ENCODE measurements at places on chromosomes 5 and 9.

GRCh38 chr5:155556222-155556621 is 542.7 kb downstream of the KIF4B start:
- DNase-seq: no peak

DNA sequence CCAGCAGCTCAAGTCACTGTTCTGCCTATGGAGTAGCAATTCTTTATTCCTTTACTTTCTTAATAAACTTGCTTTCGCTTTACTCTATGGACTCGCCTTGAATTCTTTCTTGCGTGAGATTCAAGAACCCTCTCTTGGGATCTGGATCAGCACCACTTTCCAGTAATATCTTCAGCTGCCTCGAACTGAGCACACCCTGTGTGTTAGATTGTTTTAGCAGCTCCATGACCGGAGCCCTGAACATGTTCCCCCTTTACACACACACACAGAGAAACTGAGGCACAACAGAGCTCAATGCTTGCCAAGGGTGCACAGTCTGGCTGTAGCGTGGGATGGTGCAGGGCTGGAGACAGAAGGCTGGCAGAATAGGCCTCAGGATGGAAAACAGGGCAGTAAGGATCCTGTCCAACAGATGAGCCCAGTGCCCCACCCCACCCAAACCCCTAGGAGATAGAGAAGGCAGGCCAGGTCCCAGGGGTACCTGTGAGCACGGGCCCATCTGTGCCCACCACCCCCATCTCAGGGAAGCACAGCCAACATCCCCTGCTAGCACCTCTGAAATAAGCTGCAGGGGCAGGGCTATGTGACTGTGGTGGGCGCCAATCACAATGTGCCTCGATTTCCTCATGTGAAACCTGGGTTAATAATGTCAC is 27.9 kb downstream of the BICD2 start:
- DNase-seq: no peak

GRCh38 chr5:124161266-124161665 is 585.2 kb downstream of the ZNF608 start:
- DNase-seq: no peak

- no peak for DNase-seq
Measured at GRCh38 chr5:124134941-124135340, 611.5 kb downstream of the ZNF608 start.

DNA sequence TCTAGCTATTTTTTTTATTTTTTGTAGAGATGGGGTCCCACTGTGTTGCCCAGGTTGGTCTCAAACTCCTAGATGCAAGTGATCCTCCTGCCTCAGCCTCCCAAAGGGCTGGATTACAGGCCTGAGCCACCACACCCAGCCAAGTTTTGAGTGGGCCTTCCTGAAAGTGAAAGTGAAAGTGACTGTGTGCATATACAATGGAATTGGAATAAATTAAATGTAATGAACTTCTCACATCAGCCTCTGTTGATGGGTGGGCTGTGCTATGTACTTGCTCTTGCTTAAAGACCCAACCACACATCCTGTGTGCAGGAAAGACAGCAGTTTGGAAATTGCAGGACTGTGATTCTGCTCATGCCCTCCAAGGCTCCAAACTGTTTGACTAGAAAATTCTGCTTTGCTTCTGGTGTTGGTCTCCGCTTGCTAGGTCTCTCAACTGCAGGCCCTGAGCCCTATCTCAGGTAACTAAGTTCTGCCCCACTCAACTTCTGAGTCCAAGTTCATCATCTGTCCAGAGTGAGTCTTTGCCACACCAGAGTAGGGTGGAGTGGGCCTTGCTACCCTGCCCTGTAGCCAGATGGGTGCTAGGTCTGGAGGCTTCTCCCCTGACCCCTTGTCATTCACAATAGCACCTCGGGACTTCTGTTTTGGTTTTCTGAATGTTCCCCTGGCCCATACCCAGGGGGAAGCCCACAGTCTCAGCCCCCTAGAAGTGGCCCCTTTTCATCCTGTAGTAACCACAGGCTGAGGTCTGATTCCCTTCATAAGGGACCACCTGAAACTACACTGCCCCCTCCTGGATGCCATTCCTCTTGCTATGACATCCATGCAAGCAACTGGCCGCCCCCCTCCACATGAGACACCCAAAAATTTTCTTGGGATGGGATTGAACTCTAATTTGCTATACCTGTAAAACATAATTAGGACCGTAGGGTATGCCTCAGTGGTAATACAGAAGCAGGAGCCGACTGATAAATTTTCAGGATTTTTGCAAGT is 36.5 kb upstream of the RAD23B start:
- DNase-seq: no peak

GRCh38 chr9:113898596-113898995 is 22.5 kb downstream of the ZNF618 start:
- DNase-seq: no peak

GRCh38 chr9:948497-948896 is 28.0 kb upstream of the DMRT3 start:
- no peak for DNase-seq

DNA sequence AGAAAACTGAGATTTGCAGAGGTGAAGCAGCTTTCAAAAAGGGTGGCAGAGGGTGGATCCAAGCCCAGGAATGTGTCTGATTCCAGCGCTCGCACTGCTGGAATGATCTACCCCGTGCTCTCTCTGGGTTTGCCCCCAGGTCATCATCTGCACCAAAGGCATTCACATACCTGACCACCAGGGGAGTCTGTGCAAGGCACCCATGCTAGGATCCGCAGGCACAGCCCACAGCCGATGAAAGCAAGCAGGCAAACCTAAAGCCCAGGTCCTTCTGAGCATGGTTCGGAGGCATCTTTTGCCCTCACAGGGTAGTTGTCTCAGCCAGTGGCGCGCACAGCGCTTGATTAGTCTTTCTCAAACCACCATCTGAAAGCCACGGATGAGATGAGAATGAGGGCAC is 56.6 kb downstream of the TEK start:
- no peak for DNase-seq

DNA sequence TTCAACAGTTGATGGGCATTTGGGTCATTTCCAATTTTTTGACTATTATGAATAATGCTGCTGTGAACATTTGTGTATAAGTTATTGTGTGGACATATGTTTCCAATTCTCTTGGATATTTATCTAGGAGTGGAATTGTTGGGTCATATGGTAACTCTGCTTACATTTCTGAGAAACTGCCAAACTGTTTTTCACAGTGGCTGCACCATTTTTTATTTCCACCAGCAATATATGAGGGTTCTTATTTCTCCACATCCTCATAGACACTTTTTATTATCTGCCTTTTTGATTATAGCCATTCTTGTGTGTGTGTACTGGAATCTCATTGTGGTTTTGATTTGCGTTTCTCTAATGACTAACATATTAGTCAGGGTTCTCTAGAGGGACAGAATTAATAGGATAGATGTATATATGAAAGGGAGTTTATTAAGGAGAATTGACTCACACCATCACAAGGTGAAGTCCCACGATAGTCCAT is 14.7 kb upstream of the MED27 start:
- DNase-seq: peak; percentile 58

DNA sequence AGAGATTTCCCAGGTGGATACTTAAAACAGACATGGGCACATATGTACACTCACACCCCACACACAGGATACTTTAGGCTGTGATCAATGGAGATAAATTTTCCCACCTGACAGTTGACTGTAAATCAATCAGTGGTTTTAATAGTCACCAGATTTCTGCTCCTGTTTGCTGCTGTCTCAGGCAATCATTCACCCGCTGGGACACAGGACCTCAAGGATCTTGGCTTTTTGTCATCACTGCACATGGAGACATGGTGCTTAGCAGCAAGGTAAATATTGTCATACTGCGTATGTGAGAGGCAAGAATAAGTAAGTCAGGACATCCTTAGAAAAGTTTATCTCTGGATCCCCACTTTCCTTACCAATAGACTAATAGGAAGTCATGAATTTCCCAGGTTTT is 60.8 kb upstream of the KLF9 start:
- DNase-seq: no peak

DNA sequence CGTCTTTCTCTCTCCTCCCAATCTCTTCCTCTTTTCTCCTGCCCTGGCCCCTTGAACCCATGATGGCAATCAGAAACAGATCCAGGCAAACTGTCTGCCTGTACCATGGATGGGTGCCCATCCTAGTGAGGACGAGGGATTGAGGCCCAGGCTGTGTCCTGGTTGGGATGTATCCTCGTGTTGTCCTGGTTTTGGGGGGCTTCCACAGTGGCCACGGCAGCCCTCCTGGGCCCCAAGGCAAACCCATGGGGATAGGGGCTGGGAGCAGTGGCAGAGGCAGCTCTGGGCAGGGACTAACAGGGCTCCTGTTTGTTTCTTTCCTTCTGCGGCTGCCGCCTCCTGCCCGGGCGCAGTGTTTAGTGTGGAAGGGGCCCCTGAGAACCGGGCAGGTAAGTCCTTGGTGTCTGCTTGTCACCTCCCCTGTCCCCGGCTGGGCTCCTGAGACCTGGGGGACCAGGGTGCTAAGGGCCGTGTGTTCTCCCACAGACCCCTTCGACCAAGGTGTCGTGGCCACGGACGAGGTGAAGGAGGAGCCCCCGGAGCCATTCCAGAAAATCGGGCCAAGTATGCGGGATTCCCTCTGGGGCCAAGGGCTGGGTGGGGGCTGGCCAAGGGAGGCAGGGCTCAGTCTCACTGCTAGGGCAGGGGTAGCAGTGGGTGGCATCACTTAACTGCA is 70.0 kb downstream of the AMBP start:
- DNase-seq: no peak

DNA sequence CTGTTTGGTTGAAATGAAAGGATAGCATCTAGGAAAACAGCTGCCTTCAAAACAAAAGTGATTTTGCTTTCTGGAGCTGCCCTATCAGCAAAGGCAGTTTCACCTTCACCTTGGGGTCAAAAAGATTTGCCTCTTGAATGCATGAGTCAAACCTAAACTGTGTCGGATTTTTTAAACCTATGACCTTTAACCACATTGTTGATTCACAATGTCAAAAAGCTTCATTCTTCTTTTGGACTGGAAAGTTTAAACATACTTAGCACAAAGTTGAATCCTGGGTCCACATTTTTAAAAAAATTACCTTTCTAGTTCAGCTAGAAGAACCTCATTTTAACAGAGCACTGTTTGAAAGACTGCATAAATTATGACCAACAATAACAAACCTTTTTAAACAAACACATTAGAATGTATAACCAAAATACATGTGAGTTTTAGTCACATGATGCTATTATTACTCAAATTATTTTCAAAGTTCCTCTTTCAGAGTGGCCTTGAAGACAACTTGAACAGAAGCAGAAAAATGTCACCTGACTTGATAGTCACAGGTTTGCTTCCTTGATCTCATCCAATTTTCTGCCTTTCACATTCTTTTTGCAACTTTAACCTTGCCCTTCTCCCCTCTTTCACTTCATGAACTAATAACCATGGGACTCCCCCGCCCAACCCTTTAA is 109.7 kb upstream of the LHFPL2 start:
- DNase-seq: no peak

- no peak for DNase-seq
Measured at GRCh38 chr5:135387629-135387960, 11.4 kb downstream of the MACROH2A1 start.

DNA sequence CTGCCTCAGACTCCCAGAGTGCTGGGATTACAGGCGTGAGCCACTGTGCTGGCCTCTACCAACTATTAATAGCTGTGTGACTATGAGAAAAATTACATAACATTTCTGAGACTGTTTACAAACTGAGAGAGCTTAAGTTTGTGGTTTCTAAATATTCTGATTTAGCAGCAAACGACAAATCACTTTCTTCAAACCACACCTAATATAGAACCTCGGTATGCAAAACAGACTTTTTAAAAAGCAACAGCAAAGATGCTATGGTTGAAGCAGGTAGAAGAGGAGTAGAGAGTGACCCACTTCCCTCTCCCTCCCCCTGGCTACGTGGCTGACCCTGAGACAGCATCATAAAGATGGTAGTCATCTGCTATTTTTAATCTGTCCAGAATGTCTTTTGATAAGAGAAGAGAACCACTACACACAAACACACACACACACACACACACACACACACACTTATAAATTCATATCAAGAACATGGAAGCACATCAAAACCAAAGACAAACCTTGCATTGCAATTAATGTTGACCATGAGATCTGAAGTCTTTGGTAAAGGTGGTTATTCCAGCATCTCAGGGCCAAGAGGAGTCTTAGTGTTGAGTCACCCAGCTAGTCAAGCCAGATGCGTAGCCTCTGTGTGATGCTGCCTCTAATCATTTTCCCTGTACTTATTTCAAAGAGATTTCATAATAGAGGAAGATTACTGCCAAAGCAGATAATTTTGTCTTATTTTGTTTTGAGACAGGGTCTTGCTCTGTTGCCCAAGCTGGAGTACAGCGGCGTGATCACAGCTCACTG is 58.1 kb upstream of the TMEM215 start:
- DNase-seq: no peak

DNA sequence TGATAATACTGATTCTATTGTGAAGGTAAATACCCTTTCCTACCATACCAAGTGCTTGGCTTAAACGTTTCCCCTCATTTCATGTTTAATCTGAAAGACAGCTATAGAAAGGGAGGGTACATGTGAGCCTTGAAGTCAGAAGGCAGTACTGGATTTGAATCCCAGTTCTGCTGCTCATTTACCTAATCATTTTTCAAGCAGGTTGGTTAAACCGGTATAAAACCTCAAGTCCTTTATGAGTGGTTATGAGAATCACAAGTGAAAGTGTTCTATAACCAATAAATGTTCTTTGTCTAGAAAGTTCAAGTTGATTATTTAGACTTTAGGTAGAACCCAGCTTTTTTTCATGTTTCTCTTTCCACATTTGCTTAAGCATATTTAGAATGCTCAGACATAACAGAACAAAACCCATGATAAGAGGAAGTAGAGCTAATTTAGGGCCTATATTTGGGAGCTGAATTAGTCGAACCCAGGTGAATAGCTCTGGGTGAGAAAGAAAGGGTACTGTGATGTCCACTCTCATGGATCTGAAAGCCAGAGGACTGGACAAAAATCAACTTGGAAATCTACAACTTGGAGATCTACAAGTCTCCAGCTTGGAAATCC is 29.7 kb upstream of the F2RL2 start:
- no peak for DNase-seq

- no peak for DNase-seq
Measured at GRCh38 chr5:891837-892393, 686 bp downstream of the BRD9 start.

- DNase-seq: peak; percentile 5
Measured at GRCh38 chr5:56737002-56737621, 78.2 kb upstream of the MAP3K1 start.

DNA sequence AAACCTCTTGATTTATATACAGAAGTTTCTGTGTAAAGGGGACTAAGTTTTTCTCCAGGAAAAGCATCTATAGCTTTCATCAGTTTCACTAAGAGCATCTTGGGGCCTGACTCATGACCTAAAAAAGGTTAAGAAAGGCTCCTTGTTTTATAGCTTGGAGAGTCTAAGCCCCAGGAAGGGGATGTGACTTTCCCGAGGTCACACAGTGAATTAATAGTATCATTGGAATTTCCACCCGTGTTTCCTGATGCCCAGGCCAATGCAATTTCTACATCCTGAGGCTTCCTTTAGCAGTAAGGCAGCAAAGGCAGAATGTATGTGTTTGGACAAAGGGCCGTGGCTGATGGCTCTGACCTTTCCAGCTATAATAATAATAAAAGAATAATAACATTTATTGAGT is 8.6 kb downstream of the MORN5 start:
- DNase-seq: no peak
